Central memory CD8-positive, alpha-beta T cell (primary cell): ENCODE measurements at places on chromosomes 16 and 17.
A peak's percentile ranks its signal among the peaks of the same experiment; 100 is the strongest.

DNA sequence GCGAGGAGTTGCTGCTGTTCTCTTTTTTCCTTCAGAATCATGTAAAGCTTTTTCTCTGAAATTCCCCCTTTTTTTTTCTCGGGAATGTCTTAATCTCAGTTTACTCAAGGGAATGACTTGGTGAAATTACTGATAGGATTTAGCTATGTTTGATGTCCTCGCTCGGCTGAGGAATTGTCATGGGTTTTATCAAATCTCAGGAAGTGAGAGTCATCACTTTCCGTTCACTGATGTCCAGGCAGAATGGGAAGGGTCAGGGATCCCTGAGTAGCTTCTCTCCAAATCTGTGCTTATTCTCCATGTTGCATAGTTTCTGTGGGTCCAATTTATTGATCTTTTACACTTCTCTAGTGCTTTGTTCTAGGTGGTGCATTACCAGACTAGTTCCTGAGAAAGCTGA, 6.3 kb downstream of the IGSF6 start:
- no peak for DNase-seq

DNA sequence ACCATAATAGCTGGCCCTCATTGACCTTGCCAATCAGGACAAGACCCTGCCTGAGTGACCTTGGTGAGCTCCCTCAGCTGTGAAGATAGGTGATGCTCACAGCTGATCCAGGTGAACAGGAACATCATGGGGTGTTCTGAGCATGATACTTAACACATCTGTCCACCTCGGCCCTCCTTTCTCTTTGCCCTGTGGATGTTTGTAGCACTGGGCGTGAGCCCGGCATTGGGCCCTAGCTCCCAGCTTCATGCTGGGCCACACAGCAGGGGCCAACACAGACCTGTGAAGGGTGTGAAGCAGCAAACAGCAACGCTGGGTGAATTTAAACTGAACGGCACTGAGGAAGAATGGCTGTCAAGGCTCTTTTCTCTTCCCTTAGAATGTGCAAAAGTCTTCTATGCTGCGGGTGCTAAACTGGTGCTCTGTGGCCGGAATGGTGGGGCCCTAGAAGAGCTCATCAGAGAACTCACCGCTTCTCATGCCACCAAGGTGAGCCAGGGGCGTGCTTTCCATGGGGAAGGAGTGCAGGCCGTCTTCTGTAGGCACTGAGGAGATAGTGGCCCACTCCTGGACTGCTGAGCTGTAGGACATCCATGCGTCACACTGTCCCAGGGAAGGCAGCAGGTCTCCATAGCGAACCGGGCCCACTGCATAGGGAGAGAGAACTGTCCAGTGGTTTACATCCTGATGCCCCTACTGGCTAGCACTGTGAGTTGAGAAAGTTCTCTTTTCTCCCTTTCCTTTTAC, 35.9 kb downstream of the TMEM11 start:
- no peak for DNase-seq

- no peak for DNase-seq
Observed at GRCh38 chr16:83579436-83579835, 228.3 kb upstream of the HSBP1 start.

GRCh38 chr17:72406498-72406897, 285.7 kb downstream of the SOX9 start:
- DNase-seq: no peak

- no peak for DNase-seq
Observed at GRCh38 chr17:66965801-66966262, 1.3 kb downstream of the CACNG4 start.

DNA sequence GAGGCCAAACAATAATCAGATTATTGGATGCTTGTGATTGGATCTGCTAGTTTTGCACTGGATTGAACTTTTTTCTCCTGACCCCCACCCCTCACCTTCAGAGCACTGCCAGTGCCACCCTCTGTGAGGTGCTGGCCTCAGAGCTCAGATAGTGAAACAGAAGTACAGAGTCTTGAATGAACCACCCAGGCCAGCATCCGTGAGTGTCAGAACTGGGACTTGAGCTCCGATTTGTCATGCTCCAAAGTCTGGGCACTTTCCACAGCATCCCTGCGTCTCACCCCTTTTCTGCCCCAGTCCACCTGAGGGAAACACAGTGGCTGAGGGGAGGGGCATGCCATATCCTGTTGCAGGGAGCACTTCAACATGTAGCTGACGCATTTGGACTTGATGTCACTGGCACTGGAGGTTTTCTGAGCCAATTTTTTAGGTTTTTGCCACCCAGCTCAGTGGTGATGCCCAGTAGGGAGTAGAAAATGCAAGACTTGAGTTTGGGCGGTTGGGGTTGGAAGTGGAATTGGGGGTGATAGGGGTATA, 47.3 kb downstream of the SMPD3 start:
- no peak for DNase-seq

- no peak for DNase-seq
Observed at GRCh38 chr17:63250830-63251229, 195.3 kb downstream of the CYB561 start.

GRCh38 chr17:74987909-74988711, 678 bp downstream of the CDR2L start:
- no peak for DNase-seq

- DNase-seq: no peak
Observed at GRCh38 chr16:56414366-56414765, 11.0 kb downstream of the AMFR start.

GRCh38 chr17:75075597-75076336, 12.0 kb upstream of the SLC16A5 start:
- no peak for DNase-seq

DNA sequence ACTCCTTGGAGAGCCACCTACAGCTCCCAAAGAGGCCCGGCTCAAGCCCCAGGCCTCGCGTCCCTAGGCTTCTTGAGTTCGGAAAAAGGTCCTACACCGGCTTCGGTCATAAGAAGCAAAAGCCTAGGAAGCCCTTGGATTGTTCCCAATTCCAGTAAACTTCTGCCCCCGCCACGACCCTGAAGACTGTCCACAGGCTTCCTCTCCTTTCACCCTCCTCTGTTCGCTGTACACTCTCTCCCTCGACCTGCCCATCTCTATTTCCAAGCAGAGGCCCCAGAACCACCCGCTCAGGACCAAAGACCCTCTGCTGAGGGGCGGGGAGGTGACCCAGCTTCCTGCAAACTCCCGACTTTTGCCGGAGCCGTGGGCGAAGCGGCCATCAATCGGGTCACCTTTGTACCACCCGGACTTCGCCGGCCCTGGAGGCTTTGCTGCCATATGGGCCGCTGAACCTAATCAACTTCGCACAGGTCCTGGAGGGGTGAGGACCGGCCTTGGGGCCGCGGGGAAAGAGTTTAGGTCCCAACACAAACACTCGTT, 2.7 kb downstream of the HOXB2 start:
- DNase-seq: no peak

GRCh38 chr17:20009052-20009301, 182 bp upstream of the SPECC1 start:
- no peak for DNase-seq

DNA sequence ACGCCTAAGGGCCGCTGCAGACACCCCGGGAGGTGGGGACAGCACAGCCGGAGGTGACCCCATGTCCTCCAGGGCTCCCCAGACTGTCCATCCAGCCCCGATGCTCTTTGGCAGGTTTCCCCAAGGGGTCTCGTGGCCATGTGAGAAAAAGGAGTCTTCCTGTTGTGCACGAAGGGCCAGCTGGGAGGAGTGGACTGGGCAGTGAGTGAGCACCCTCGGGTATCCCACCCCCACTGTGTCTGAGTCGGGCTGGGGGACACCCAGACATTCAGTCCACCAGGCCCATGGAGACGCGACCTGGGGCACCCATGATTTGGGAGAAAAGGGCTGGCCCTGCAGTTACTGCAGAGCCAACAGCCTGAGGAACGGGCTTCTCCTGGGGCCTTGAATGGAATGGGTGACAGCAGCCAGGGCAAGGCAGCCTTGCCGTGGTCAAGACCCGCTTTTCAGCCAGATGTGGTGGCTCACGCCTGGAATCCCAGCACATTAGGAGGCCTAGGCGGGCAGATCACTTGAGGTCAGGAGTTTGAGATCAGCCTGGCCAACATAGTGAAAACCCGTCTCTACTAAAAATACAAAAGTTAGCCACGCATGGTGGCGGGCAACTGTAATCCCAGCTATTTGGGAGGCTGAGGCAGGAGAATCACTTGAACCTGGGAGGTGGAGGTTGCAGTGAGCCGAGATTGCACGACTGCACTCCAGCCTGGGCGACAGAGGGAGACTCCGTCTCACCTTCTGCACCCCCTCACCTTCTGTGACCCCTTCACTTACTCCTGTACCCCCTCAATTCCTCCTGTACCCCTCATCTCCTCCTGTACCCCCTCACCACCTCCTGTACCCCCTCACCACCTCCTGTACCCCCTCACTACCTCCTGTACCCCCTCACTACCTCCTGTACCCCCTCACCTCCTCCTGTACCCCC, 24.1 kb upstream of the CAPN15 start:
- DNase-seq: no peak

DNA sequence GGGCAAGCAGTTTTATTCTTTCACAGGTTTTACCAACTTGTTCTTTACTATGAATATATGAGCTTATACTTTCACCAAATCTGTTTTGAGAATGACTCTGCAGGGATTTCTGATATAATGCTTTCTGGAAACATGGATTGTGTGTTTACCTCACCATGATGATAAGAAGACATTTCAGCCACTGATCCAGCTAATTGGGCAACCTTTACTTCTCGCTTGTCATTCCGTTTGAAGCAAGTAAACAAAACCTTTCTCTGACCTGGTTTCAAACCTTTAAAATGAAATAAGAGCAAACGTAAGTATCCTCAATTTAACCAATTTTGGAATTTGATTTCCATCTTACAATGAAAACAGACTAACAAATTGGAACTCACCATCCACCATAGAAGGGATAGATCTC, 13.7 kb downstream of the TOP2A start:
- no peak for DNase-seq

GRCh38 chr17:53792997-53793396, 29.7 kb upstream of the KIF2B start:
- DNase-seq: no peak

- DNase-seq: no peak
Observed at GRCh38 chr16:85225721-85226120, 113.4 kb upstream of the CIBAR2 start.

GRCh38 chr16:51306116-51306515, 155.0 kb upstream of the SALL1 start:
- no peak for DNase-seq

DNA sequence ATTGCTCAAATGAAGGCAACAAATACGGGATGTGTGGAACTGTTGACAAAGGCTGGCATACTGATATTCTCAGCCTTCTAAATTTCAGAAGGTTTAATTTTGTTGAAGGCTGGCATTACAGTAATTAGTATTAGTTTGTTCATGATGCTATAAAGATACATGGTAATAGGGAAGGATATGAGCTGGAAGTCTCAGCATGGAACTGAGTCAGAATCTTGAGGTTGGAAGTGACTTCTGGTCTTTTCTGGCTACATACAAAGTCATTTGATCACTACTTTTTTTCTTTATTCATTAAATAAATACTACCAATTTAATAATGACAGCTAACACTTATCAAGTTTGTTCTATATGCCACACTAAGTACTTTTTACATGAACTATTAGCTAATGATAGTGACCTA, 22.6 kb downstream of the RABEP1 start:
- DNase-seq: no peak

DNA sequence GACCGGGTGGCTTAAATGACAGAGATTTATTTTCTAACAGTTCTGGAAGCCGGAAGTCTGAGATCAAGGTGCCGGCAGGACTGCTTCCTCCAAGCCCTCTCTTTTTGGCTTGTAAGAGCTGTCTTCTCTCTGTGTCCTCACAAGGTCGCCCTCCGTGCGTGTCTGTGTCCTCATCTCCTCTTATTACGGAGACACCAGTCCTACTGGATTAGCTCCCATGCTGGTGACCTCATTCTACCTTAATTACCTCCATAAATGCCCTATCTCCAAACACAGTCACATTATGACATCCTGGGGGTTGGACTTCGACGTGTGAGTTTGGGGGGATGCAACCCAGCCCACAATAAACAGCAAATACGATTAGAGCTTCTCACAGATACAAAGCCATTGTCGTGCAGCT, 161.5 kb downstream of the FOXL1 start:
- DNase-seq: no peak

DNA sequence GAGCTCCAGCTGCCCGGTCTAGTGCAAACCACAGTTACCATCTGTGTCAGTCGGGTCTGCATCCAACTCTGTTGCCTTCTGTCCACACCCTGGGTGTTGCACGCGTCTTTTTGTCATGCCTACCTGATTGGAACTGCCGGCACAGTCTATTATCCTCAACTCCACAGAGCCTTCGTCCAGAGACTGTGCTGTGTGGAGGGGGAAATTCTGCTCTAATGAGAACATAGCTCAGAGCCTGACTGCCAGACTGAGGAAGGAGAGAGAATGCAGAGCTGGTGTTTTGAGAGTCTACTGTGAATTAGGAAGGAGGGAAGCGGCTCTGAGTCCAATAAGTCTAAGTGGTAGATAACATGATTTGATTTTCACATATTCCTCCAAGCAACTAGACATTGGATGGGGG, 68.3 kb upstream of the GPR139 start:
- DNase-seq: no peak

DNA sequence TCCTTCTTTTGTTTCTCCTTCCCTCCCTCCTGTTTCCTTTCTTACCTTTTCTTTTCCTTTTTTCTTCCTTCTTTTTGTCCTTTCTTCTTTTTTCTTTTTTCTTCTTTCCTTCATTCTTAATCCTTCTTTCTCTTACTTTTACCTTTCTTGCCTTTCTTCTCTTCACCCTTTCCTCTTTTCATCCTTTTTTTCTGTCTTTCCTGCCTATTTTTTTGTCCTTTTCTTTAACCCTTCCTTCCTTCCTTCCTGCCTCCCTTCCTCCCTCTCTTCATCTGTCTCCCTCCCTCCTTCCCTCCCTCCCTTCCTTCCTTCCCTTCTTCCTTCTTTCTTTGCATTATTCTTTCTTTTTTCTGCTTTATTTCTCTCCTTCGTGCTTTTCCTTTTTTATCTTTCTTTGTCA, 160.7 kb downstream of the AXIN2 start:
- no peak for DNase-seq

- DNase-seq: no peak
Observed at GRCh38 chr17:78824240-78824639, 16.4 kb downstream of the USP36 start.

- DNase-seq: peak; percentile 37
Observed at GRCh38 chr17:31858642-31859486, at the start of gene COPRS. Gene COPRS, minus strand, starts transcription at chr17:31859244. Its CDS starts 45 bp downstream, at chr17:31859199.

DNA sequence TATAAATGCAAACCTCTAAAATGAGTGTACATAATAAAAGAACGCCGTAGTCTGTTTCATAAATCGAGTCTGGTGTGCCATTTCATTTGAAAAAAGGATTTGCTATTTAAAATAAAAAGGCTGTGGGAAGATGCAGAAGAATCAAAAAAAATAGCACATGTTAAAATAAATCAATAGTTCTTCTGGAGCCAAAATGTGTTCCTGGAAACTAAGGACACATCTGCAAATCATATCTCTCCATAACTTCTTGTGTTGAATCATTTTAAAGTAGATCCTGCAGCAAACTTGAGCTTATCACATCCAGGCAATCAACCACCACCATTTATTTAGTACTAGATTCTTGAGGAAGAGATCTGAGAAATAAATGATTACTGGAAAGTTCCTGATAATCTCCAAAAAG, 29.0 kb downstream of the XPO6 start:
- no peak for DNase-seq

GRCh38 chr17:9018726-9019125, 2.6 kb upstream of the NTN1 start:
- no peak for DNase-seq

- DNase-seq: no peak
Observed at GRCh38 chr16:15544405-15544804, 98.5 kb downstream of the MARF1 start.
